ENCODE measurements at places on chromosomes 6 and 20. TPM values are rescaled to one million over a fixed set of nuclear protein-coding genes. Genes with fewer than 3 reads are reported as not detected.

Gene PFDN4
- total RNA-seq = 64.5 TPM

Gene FBXO30
- 8.3 TPM for total RNA-seq

Gene PSMB8
- total RNA-seq = 4.6 TPM

Gene SLC12A5
- 1.3 TPM for total RNA-seq

Gene CFB
- total RNA-seq = not detected

Gene RPRD1B
- 12.7 TPM for total RNA-seq

Gene MEA1
- total RNA-seq = 102 TPM

Gene WFDC8
- not detected for total RNA-seq

Gene SALL4
- 127 TPM for total RNA-seq

Gene MICB
- 55.4 TPM for total RNA-seq

Gene THBS2
- total RNA-seq = 13.3 TPM

Gene CRISP3
- total RNA-seq = not detected

Gene CDH26
- total RNA-seq = 3.1 TPM

Gene RIMS4
- 2.7 TPM for total RNA-seq

Gene C20orf144
- total RNA-seq = 0.11 TPM

Gene GHRH
- total RNA-seq = not detected

Gene RPP40
- total RNA-seq = 13.5 TPM

Gene BMP5
- total RNA-seq = not detected

Gene DEFB126
- not detected for total RNA-seq

Gene DNAH8
- total RNA-seq = 0.03 TPM

Gene PPP1R3G
- 0.48 TPM for total RNA-seq

Gene OVOL2
- 7.8 TPM for total RNA-seq

Gene SYNGAP1
- 8.3 TPM for total RNA-seq

Gene BNIP5
- not detected for total RNA-seq

Gene FAM217A
- not detected for total RNA-seq

Gene HELZ2
- 27.5 TPM for total RNA-seq

Gene CLPSL1
- not detected for total RNA-seq

Gene SLA2
- 0.14 TPM for total RNA-seq

Gene SRPK1
- total RNA-seq = 74.1 TPM

Gene ATXN1
- total RNA-seq = 7.6 TPM

Gene NMBR
- not detected for total RNA-seq

Gene GPX5
- total RNA-seq = not detected

Gene NR2E1
- not detected for total RNA-seq

Gene CAGE1
- total RNA-seq = 0.21 TPM

Gene PSORS1C2
- 0.07 TPM for total RNA-seq

Gene BPIFB4
- not detected for total RNA-seq

Gene CLIC5
- not detected for total RNA-seq

Gene FOXS1
- not detected for total RNA-seq

Gene TTBK1
- not detected for total RNA-seq

Gene TBCC
- 65.8 TPM for total RNA-seq

Gene PACSIN1
- total RNA-seq = 3.4 TPM

Gene BIRC7
- 0.26 TPM for total RNA-seq

Gene RIPPLY2
- 0.90 TPM for total RNA-seq

Gene OR2H2
- not detected for total RNA-seq

Gene CDH22
- 0.03 TPM for total RNA-seq

Gene ULBP1
- total RNA-seq = 0.33 TPM

Gene GNAS-AS1
- total RNA-seq = 0.24 TPM

Gene FAM229B
- 11.5 TPM for total RNA-seq

Gene CLPSL2
- total RNA-seq = 10.8 TPM

Gene COQ3
- total RNA-seq = 10.1 TPM

Gene GLO1
- 259 TPM for total RNA-seq

Gene BCL2L1
- 38.5 TPM for total RNA-seq
